ENCODE measurements at places on chromosomes 3 and 15. TPM values are rescaled to one million over a fixed set of nuclear protein-coding genes. Genes with fewer than 3 reads are reported as not detected.

Gene RBP2
- not detected for total RNA-seq

DNA sequence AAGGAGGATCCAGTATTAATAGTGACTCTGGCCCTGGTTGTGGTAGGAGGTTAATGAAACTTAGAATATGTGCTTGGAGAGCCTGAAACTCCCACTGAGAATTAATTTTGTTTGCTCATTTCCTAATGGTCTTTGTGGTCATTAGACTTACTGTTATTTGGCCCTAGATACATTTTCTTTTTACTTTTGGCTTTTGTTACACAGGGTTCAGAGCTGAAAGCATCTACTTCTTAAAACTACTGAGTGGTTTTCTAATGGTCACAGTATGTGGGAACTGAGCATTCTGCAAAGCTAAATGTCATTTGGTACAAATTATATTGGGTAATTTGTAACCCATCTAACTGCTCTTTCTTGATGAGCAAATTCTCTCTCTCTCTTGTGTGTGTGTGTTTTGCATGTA, 433.4 kb upstream of the IL12A start:
- no peaks in the 10 kb centered on the region for H3K4me1 ChIP-seq
- H3K27ac ChIP-seq = no peak overlapping the region
- no peak overlapping the region for H3K4me3 ChIP-seq
- no peaks in the 10 kb centered on the region for H3K27me3 ChIP-seq
- no peak for DNase-seq

- no peak overlapping the region for H3K4me3 ChIP-seq
- no peak overlapping the region for H3K27ac ChIP-seq
- DNase-seq = no peak
- no peaks in the 10 kb centered on the region for H3K36me3 ChIP-seq
Measured at GRCh38 chr3:155065537-155065936, 14.6 kb upstream of the MME start.

GRCh38 chr3:170154569-170155143, 26.9 kb downstream of the PHC3 start:
- no peaks in the 10 kb centered on the region for H3K36me3 ChIP-seq
- H3K27me3 ChIP-seq = no peaks in the 10 kb centered on the region
- no peak overlapping the region for H3K27ac ChIP-seq
- no peak overlapping the region for H3K4me3 ChIP-seq
- DNase-seq = no peak
